ENCODE measurements at places on chromosomes 3 and 15. TPM values are rescaled to one million over a fixed set of nuclear protein-coding genes. Genes with fewer than 3 reads are reported as not detected.

DNA sequence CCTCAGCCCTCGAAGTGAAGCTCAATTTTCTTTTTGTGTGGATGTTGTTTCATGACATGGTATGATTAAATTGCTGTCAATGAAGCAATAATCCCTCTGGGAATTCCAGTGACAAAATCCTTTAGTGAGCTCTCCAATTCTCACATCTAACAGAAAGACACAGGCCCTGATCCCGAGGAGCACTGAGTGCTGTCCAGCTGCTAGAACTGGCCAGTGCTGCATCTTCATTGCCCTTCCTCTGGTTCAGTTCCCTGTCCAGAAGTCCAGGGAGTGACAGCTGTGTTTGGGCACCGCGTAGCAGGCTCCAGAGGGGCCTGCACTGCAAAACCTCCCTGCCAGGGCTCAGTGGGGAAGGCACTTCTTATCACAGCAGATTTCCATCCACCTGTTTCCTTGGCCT is 516.8 kb upstream of the ATP11B start:
- no peak for DNase-seq

DNA sequence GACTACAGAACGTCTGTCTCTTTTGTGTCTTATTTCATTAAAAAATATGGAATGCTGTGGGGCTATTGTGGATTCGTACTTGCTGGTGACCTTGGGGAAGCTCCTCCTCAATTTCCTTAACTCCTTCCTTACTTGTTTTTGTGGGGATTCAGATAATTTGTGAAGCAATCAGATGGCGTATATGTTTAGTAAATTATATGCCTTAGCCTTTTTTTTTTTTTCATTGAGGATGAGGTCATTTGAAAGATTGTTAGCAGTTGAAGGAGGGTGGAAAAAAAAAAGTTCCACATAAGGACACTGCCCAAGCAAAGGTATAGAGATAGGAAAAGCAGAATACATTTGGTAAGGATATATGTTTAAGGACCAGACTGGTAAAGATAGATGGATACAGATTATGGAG is 3.3 kb downstream of the RNF13 start:
- DNase-seq, result no peak

GRCh38 chr3:104564045-104564643 is 802.6 kb upstream of the ALCAM start:
- no peak for DNase-seq

GRCh38 chr3:133503409-133503808 is 70.1 kb upstream of the CDV3 start:
- DNase-seq, result no peak

Gene HCN4
- total RNA-seq, result 0.69 TPM

Gene FRMD5
- total RNA-seq, result 2.3 TPM

Gene STX19
- total RNA-seq, result not detected

Gene PEAK1
- total RNA-seq, result 91.8 TPM

Gene MKRN3
- total RNA-seq, result 0.22 TPM

Data from mesothelial cell of epicardium (in vitro differentiated cells).